Ovary (tissue), 10 donors: ENCODE measurements at places on chromosomes 12 and 14. TPM values are rescaled to one million over a fixed set of nuclear protein-coding genes. Genes with fewer than 3 reads are reported as not detected.
A peak's percentile ranks its signal among the peaks of the same experiment; 100 is the strongest.

The MYO1A gene
- total RNA-seq: 2.6 TPM

The ZC2HC1C gene
- 1.7 TPM for total RNA-seq

The RDH5 gene
- 4.2 TPM for total RNA-seq

The KRT73 gene
- total RNA-seq: not detected

The EMP1 gene
- total RNA-seq: 75.7 TPM

The CLEC1B gene
- not detected for total RNA-seq

The HPD gene
- total RNA-seq: 1.2 TPM

The FAM222A gene
- total RNA-seq: 16.3 TPM

The KLRK1 gene
- 0.24 TPM for total RNA-seq

The GLT1D1 gene
- not detected for total RNA-seq

The PPP1R1A gene
- total RNA-seq: 18.9 TPM

The PIWIL1 gene
- 0.32 TPM for total RNA-seq

The GPD1 gene
- total RNA-seq: 9.4 TPM

The MSI1 gene
- 1.2 TPM for total RNA-seq

The SLC6A13 gene
- 6.1 TPM for total RNA-seq

The KMT2D gene
- 97.0 TPM for total RNA-seq

The SPTB gene
- 1.3 TPM for total RNA-seq

The GPR137C gene
- 0.45 TPM for total RNA-seq

The FAR2 gene
- 1.5 TPM for total RNA-seq

The SLC25A47 gene
- not detected for total RNA-seq

The RAB5B gene
- 114 TPM for total RNA-seq

The RNU4-1 gene
- total RNA-seq: 2,193 TPM

GRCh38 chr14:95557291-95557690 lies 22.4 kb downstream of the GLRX5 start:
- H3K4me3 ChIP-seq: no peak overlapping the region
- no peaks in the 10 kb centered on the region for H3K36me3 ChIP-seq
- no peaks in the 10 kb centered on the region for H3K4me1 ChIP-seq
- H3K27ac ChIP-seq: no peak overlapping the region
- DNase-seq: no peak

DNA sequence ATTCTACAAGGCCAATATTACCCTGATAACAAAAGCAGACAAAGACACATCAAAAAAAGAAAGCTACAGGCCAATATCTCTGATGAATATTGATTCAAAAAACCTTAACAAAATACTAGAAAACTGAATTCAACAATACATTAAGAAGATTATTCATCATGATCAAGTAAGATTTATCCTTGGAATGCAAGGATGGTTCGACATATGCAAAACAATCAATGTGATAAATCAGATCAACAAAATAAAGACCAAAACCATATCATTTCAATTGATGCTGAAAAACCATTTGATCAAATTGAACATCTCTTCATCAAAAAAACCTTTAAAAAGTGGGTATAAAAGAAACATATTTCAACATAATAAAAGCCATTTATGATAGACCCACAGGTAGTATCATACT lies 117.3 kb downstream of the CPNE8 start:
- no peaks in the 10 kb centered on the region for H3K36me3 ChIP-seq
- H3K27ac ChIP-seq: no peak overlapping the region
- H3K4me3 ChIP-seq: no peak overlapping the region
- no peak for DNase-seq
- no peaks in the 10 kb centered on the region for H3K27me3 ChIP-seq

DNA sequence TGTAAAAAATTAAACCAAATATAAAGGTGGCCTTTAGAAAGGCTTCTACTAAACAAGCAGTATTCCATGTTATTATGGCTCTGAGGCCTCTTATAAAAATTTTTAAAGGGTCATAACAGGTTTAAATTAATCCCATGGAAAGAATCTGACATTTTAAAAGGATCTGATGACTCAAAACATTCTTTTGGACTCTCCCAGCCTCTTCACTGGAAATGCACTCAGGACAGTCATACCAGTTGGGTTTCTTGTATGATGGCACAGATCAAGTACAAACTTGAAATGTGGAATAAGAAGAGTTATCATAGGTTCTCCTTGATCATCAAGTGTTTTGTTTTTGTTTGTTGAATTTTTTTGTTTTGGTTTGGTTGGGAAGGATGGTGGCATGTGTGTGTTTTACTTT lies 50.8 kb downstream of the PPP2R5E start:
- no peak overlapping the region for H3K4me3 ChIP-seq
- H3K27me3 ChIP-seq: no peaks in the 10 kb centered on the region
- no peak overlapping the region for H3K27ac ChIP-seq
- no peak for DNase-seq
- H3K4me1 ChIP-seq: peaks cover 2% of the 10 kb centered on the region

DNA sequence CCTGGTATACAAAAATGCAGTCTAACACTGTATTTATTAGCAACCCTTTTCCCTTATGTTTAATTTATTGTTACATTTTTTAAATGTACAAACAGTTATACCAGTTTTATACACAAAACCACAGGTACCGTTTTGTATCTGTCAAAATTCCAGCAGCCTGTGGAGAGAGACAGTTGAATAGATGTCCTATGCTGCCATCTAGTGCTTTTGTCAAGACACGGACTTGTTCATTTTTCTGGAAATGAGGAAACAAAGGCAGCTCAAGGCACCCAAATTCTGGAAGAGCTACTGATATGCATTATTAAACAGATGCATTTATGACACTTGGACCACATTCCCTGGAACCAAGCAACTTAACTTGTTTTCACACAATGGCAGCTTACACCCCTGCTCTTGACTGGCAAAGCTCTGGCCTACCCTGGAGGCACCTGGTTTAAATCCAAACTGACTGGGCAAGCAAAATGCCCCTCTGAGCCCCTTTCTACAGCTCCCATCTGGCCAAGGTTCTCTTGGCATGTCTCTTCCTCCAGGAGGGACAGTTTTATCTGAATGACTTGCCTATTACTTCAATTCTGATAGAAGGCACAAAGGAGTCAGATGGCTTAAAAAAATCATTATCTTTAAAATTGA lies 286.9 kb upstream of the PRKD1 start:
- H3K27ac ChIP-seq: no peak overlapping the region
- DNase-seq: no peak
- no peaks in the 10 kb centered on the region for H3K36me3 ChIP-seq
- no peaks in the 10 kb centered on the region for H3K27me3 ChIP-seq
- H3K4me1 ChIP-seq: no peaks in the 10 kb centered on the region

GRCh38 chr12:29350080-29350479 lies 30.9 kb downstream of the ERGIC2 start:
- no peak overlapping the region for H3K4me3 ChIP-seq
- H3K36me3 ChIP-seq: no peaks in the 10 kb centered on the region
- no peaks in the 10 kb centered on the region for H3K27me3 ChIP-seq
- no peak for DNase-seq
- no peak overlapping the region for H3K27ac ChIP-seq
- H3K4me1 ChIP-seq: no peaks in the 10 kb centered on the region

DNA sequence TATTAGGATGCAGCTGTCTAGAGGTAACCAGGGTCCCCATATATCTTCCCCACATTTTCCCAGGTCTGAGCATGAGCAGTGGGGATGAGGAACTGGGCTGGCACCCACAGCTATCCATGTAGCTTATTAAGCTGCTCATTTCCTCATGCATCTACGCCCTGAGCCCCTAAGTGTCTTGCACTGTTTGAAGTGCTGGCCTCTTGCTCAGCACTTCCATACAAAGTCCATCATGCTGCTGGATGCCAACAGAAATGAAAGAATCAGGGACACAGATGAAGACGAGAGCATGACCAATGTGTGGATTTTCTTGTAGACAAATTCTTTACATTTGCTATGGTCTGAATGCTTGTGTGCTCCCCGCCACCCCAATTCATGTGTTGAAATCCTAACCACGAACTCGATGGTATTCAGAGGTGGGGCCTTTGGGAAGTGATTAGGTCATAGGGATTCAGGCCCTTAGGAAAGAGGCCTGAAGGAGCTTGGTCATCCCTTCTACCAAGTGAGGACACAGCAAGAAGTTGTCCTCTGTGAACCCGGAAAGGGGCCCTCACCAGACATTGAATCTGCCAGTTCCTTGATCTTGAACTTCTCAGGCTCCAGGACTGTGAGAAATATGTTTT lies 54.5 kb downstream of the C12orf75 start:
- no peaks in the 10 kb centered on the region for H3K27me3 ChIP-seq
- no peak for DNase-seq
- H3K4me3 ChIP-seq: no peak overlapping the region
- H3K36me3 ChIP-seq: no peaks in the 10 kb centered on the region

DNA sequence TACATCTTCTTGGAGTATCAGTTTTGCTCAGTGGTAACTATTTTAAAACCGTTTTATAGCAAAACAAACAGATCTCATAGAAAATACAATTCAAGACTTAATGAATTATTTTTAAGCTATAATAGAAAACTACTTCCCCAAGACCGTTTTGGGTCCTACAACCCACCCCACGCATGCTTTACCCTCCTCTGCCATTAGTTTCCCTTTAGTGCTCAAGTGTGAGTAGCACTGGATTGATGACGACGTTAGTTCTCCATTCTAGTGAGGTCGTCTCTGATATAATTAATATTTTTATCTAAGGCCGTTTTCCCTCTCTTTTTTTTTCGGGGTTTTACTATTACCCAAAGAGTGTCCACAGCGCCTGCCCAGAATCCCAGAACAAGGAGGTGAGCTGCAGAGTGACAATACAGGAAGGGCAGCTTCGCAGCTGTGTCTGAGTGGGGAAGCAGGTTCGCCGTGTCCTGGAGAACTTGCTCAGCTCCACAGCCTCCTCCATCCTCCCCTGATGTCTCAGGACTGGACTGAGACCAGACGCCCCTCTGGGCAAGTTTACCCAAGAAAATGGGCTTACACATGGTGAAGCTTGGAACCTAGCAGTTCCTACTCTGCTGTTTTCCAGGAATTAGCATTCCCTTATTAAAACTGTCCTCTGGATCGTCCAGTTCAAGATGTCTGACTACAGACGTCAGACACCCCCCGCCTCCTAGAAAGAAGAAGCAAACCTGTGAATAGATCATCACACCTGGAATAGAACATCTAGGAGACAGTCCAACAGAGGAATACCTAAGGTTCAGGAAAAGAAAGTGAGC lies 31.9 kb upstream of the MON2 start:
- no peaks in the 10 kb centered on the region for H3K4me1 ChIP-seq
- H3K4me3 ChIP-seq: peak overlapping the region; percentile 39
- no peaks in the 10 kb centered on the region for H3K27me3 ChIP-seq
- no peak overlapping the region for H3K27ac ChIP-seq
- no peaks in the 10 kb centered on the region for H3K36me3 ChIP-seq
- no peak for DNase-seq

GRCh38 chr12:107670999-107671643 lies 14.5 kb upstream of the PWP1 start:
- no peak for DNase-seq
- H3K4me3 ChIP-seq: no peak overlapping the region
- H3K27ac ChIP-seq: no peak overlapping the region
- no peaks in the 10 kb centered on the region for H3K27me3 ChIP-seq
- no peaks in the 10 kb centered on the region for H3K4me1 ChIP-seq

DNA sequence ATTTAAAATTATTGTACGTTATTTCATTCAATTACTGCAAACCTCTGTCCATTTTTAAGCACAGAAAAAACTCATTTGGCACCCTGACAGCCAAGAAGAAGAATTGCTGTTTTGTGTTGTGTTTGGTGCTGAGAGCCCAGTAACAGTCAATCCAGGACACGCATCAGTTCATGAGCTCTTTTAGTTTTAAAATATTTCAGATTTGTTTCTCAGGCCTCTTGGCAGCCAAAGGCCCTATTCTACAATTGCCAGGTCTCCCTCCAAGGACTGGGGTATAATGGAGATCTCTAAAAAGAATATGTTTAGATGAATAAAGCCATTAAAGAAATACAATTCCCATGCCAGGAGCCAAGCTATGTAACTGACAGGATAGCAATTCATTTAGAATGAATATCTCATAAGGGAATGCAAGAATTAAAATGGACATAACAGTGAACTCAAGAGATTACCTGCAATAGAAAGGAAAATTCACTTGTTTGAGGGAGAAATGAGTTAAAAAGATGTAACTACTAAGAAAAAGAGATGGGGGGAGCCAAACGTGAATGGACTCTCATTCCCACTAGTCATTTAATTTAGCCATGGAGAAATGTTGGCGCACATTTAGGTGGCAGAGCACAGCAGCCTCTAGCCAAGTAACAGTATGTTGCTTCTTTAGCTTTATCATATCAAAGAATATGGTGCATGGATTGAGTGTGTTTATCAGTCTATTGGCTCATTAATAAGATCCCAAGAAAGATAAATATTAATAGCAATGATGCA lies 140.6 kb upstream of the PELI2 start:
- DNase-seq: no peak
- H3K27me3 ChIP-seq: no peaks in the 10 kb centered on the region
- no peaks in the 10 kb centered on the region for H3K4me1 ChIP-seq
- no peak overlapping the region for H3K4me3 ChIP-seq
- H3K36me3 ChIP-seq: no peaks in the 10 kb centered on the region

DNA sequence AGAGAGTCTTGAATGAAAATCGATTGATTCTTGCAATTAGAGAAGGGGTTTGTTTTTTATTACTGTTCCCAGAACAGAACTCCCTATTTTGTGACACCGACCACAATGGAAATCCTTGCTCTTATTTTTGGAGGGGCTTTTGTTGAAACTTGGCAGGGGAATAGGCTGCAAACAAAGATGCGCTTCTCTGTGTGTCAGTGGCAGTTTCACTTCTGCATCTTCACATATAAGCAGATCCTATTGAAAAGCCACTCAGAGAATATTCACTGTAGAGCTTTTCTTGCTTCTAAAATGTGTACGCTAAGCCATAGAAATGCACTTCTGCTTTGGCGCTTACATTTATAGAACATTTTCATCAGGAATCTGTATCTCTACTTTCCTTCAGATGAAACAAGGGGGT lies 1822.4 kb upstream of the SEL1L start:
- no peaks in the 10 kb centered on the region for H3K27me3 ChIP-seq
- no peak overlapping the region for H3K4me3 ChIP-seq
- H3K36me3 ChIP-seq: no peaks in the 10 kb centered on the region
- no peak for DNase-seq

GRCh38 chr12:82507686-82508085 lies 149.4 kb downstream of the METTL25 start:
- H3K4me1 ChIP-seq: no peaks in the 10 kb centered on the region
- H3K4me3 ChIP-seq: no peak overlapping the region
- no peaks in the 10 kb centered on the region for H3K27me3 ChIP-seq
- H3K36me3 ChIP-seq: no peaks in the 10 kb centered on the region
- DNase-seq: no peak

- H3K27ac ChIP-seq: no peak overlapping the region
- no peaks in the 10 kb centered on the region for H3K36me3 ChIP-seq
These were observed 117.4 kb downstream of the NUBPL start for GRCh38 chr14:31678421-31679249.

- H3K36me3 ChIP-seq: no peaks in the 10 kb centered on the region
- H3K27me3 ChIP-seq: no peaks in the 10 kb centered on the region
- no peak overlapping the region for H3K27ac ChIP-seq
- H3K4me3 ChIP-seq: no peak overlapping the region
These were observed 39.4 kb upstream of the PPP2R5C start for GRCh38 chr14:101721951-101722661.

GRCh38 chr14:59435987-59436386 lies 29.2 kb downstream of the GPR135 start:
- no peaks in the 10 kb centered on the region for H3K36me3 ChIP-seq
- H3K27me3 ChIP-seq: no peaks in the 10 kb centered on the region
- DNase-seq: no peak
- H3K4me1 ChIP-seq: no peaks in the 10 kb centered on the region
- H3K4me3 ChIP-seq: no peak overlapping the region
- no peak overlapping the region for H3K27ac ChIP-seq

GRCh38 chr12:4535092-4535491 lies 3.6 kb upstream of the RAD51AP1 start:
- H3K4me1 ChIP-seq: no peaks in the 10 kb centered on the region
- no peak for DNase-seq
- no peaks in the 10 kb centered on the region for H3K27me3 ChIP-seq
- no peak overlapping the region for H3K27ac ChIP-seq

GRCh38 chr14:62381311-62382070 lies 619.3 kb downstream of the SNAPC1 start:
- no peaks in the 10 kb centered on the region for H3K27me3 ChIP-seq
- H3K27ac ChIP-seq: no peak overlapping the region
- DNase-seq: no peak
- H3K4me1 ChIP-seq: no peaks in the 10 kb centered on the region
- no peak overlapping the region for H3K4me3 ChIP-seq
- no peaks in the 10 kb centered on the region for H3K36me3 ChIP-seq
